ENCODE measurements at places on chromosomes 13 and 19.

GRCh38 chr13:42337808-42338600 is 66.1 kb downstream of the AKAP11 start:
- no peak for DNase-seq

DNA sequence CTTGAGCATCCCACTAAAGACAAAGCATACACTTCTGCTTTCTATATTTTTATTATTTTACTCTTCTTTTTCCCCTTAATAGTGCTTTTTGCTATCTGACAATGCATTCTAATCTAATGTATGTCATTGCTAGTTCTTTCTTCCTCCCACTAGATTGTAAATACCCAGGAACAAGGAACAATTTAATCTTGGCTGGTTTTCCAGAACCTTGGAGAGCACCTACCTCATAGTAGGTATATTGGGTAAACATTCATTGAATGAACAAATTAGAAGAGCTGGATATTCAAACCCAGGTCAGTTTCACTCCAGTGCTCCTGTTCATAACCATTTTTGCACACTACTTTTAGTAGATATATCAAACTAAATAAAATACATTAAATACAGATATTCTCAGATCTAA is 1617.6 kb upstream of the SLC10A2 start:
- no peak for DNase-seq

DNA sequence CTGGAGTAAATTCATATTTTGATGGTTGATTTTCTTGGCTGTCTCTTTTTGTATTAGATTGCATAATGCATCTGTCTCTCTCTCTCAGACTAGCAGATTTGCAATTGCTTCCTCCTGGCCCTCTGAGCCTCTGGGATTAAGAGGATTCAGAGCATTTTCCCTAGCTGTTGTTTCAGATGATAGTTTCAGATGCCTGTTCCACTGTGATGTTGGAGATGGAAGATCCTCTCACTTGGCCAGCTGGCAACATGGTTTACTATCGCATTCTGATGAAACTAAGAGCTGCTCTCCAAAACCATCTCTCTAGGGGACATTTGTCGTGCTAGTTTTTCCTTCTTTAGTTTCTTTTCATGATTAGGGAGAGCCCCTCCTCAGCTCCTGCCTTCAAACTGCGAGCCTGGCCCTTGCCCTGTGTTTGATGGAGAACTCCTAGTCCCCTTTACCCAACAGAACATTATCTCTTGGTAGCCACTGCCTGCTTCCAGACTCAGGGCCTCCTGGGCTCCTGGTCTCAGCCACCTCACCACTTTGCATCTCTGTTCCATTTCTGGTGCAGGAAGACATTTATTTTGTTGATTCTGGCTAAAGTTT is 244.6 kb downstream of the B3GLCT start:
- DNase-seq = no peak

DNA sequence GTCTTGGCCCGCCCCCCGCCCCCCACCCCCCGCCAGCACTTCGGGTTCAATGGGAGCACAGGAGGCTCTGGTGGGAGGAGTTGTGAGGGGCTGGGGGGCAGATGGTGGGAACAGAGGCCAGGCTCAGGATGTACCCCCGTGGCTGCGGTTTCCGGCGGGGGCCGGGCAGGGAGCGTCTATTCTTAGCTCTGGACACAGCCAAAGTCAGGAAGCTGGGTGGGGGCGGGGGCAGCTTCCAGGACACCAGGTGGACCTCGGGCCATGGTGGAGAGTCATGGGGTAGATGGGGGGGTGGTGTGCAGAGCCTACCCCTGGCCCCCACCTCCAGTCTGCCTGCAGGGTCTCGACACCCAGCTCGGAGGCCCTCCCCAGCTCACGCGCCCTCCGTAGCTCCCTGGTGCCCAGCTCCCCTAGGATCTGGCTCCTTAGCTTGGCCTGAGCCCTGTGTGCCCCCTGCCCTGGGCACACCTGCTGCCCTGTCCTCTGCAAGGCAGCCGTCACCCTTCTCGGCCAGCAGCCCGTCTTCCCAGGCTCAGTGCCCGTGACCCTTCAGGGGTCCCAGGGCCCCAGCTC is 2.2 kb upstream of the TBXA2R start:
- DNase-seq = no peak

DNA sequence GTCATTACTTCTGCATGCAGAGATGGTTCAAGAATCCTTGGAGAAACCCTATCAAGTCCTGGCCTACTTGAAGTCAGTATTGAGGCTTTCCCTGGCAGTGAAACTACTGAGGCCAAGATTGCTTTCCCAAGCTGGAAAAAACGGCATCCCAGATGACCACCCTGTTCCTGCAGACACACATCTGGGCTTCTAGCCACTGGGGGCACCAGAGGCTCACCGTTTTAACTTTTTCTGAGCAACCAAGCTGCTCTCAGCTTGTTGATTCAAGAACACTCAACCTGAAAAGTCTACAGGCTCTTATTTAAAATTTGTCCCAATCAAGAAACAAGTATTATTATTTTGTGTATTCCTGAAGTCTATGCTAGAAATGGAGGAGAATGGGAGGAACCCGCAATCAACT is 66.6 kb downstream of the SPRYD7 start:
- no peak for DNase-seq

DNA sequence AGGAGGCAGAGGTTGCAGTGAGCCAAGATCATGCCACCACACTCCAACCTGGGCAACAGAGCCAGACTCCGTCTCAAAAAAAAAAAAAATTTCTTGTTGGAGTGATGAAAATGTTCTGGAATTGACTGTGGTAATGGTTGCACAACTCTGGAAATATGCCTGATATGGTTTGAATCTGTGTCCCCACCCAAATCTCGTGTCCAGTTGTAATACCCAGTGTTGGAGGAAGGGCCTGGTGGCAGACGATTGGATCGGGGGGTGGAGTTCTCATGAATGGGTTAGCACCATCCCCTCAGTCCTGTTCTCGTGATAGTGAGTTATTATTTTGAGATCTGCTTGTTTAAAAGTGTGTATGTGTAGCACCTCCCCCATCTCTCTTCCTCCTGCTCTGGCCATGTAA is 41.1 kb upstream of the MAP3K10 start:
- DNase-seq = no peak

- DNase-seq = no peak
Measured at GRCh38 chr19:45467115-45467455, 711 bp upstream of the FOSB start.

GRCh38 chr13:81927347-81927746 is 1586.4 kb upstream of the SPRY2 start:
- DNase-seq = no peak

DNA sequence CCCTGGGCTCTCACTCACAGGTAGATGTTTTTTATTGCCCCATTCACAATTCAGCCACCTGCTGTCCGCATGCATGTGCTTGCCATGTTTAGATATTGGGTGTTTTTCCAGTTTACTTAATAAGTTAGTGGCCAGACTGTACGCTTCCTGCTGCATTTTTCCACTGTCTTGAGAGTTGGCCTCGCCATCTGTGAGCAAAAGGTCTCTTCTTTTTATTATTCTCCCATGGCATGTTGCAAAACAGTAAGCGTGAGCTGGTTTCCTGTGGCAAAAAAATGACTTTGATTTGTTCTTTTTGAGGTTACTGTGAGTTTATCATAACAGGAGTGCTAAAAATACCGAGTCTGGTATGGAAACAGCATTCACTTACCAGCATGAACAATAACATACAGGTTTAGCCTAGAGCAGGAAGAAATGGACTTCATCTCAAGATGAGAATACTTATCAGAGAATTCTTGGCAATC is 46.0 kb downstream of the SAE1 start:
- peak; percentile 56 for DNase-seq

DNA sequence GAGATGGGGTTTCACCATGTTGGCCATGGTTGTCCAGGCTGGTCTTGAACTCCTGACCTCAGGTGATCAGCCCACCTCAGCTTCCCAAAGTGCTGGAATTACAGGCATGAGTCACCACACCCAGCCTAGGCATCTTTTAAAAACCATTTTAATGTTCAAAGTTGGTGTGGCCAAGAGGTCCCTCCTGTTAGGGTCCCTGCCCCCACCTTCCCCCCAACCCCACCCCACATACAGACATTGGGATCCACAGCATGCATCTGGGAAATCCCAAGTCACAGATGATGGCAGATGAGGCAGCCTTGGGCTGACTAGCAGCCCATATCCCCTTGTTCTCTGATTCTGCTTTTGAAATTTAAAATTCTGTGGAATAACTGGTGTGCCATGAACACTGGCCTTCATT is 226.0 kb downstream of the KATNAL1 start:
- no peak for DNase-seq

GRCh38 chr13:61086087-61086486 is 329.6 kb downstream of the PCDH20 start:
- no peak for DNase-seq

DNA sequence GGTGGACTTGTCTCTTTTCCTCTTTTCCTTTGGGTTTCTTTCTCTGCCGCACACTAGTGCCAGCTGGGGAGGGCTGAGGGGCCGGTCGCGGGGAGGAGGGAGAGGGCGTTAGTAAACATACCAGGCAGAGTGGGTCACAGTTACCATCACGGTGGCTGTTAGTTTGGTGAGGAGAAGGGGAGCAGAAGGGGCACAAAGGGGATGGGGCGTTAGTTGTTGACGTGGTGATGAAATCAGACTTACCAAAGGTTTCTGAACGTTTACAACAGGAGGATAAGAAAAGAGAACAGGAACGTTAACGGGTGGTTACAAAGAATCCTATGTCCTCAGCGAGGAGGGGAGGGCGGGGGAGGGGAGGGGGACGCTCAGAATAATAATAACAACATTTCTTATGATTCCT is 77.9 kb downstream of the PTPRS start:
- DNase-seq = no peak

GRCh38 chr13:68895696-68896095 is 1211.9 kb upstream of the ATXN8OS start:
- DNase-seq = no peak

DNA sequence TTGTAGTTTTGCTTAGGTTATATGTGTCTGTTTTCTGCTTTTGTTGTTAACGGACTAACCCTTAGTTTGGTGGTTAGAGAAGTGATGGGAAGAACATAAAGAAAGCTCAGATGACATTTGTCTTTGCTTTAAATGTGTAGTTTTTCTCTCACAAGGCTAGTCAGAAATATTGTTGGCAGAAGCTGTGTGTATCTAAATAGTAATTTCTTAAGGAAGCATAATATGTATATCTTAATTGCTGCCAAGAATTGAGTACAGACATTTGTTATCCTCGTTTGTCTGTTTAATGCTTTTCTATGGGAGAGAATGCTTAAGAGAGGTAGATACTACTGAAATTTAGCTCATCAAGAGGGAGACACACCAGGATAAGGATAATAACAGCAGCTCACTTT is 2.7 kb downstream of the RGCC start:
- no peak for DNase-seq

DNA sequence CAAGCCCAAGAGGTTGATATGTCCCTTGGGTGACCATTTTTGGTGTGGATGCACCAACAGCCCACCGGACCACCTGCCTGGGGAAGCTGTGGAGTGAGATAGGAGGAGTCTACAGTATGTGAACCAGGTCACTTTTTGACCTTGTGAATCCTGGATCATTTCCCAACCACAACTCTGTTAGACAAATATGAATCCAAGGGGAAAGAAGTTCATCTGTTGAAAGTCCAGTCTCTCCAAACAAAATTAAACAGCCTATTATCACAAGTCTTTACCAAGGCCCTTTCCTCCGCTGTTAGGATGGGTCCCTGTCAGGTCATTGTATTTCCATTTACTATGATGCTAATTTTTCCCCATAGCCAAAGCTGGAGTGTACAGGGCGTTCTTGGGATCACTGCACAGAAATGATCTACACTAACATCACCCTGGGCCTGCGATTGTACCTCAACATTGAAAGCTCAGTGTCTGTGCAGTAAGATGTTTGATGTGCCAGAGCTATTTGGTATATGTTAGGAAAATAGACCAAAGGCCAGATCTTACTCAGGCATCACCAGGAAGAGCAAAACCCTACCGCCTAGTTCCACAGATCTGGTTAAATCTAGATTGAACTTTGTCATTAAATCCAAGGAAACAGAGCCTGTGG is 117.1 kb downstream of the STARD13 start:
- no peak for DNase-seq

DNA sequence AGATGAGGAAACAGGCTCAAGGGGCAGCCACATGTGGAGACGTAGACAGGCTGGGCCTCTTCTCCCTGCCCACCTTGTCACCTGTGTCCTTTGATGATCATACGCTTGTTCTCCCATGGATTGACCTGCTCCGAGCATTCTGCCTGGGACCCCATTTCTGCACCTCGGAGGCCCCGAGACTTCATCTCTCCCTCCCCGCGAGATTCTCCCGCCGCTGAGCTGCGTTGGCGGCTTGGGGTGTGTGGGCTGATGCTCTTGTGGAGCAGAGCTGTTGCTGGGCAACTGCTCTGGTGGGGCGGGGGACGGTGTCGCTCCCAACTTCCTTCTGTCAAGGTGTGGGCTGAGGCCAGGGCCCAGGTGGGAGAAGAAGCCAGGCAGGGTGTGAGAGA is 22.1 kb downstream of the MAST3 start:
- DNase-seq = peak; percentile 60

- DNase-seq = peak; percentile 35
Measured at GRCh38 chr13:32632343-32632909, 46.2 kb downstream of the PDS5B start.

GRCh38 chr13:33205804-33206221 is 79.7 kb downstream of the STARD13 start:
- DNase-seq = no peak

- no peak for DNase-seq
Measured at GRCh38 chr13:99865420-99865930, 106.1 kb downstream of the ZIC5 start.

GRCh38 chr19:41932259-41932719 is 4.0 kb upstream of the ERFL start:
- DNase-seq = no peak

DNA sequence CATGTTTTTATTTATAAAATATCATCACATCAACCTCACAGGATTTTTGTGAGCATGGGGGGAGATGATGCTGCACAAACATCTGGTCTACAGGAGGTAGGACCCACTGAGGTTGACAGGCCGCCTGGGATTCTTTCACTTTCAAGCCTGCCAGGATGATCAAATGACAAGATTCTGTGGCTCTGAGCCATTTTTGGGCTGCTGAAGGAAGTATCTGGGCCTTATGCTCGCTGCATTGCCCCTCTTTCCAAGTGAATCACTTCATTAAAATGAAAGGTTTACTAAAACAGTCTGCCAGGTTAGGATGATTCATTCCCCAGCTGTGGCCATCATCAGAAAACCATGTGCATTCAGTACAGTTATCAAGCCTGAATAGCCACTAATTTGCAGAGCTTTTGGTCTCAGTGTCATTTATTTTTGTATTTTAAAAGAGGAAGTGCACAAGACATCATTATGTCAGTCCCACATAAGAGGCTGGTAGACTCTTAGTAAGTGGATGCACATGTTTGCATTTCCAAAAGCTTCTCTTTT is 34.4 kb downstream of the STARD13 start:
- DNase-seq = no peak
